ENCODE measurements at places on chromosomes 4 and X. TPM values are rescaled to one million over a fixed set of nuclear protein-coding genes. Genes with fewer than 3 reads are reported as not detected.

MTTP gene
- total RNA-seq = 0.29 TPM

TBC1D8B gene
- total RNA-seq = 12.1 TPM

ANAPC10 gene
- total RNA-seq = 21.0 TPM

OTC gene
- not detected for total RNA-seq

GPR82 gene
- total RNA-seq = not detected

GRCh38 chr4:168605411-168605810, 108.6 kb downstream of the PALLD start:
- H3K27ac ChIP-seq = peak overlapping the region; percentile 82
- H3K36me3 ChIP-seq = no peaks in the 10 kb centered on the region
- peak overlapping the region; percentile 19 for H3K4me3 ChIP-seq
- peak; percentile 91 for DNase-seq
- H3K4me1 ChIP-seq = peaks cover 20% of the 10 kb centered on the region
- no peaks in the 10 kb centered on the region for H3K27me3 ChIP-seq

- H3K27ac ChIP-seq = no peak overlapping the region
- H3K27me3 ChIP-seq = no peaks in the 10 kb centered on the region
- no peaks in the 10 kb centered on the region for H3K4me1 ChIP-seq
- no peak overlapping the region for H3K4me3 ChIP-seq
Measured at GRCh38 chr4:81786766-81787165, 315.1 kb upstream of the RASGEF1B start.

DNA sequence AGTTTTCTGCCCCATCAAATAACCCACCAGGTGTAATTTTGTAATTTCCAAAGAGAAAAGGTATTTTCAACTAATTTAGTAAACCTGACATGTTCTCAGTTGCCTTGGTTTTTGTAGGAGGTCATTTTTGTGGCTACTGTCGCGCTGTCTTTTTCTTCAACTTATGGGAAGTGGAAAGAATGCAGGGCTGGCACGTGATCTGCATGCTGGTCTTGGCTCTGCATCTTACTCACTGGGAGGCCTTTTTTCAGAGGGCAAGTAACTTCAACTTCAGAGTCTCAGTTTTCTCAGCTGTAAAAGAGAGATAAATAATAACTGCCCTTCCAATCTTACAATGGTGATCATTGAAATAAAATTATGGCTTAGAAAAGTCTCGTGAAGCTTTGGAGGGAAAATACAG, 109.9 kb upstream of the SMIM10 start:
- peak; percentile 34 for DNase-seq
- H3K36me3 ChIP-seq = no peaks in the 10 kb centered on the region
- H3K4me3 ChIP-seq = no peak overlapping the region

- H3K4me3 ChIP-seq = no peak overlapping the region
- no peaks in the 10 kb centered on the region for H3K4me1 ChIP-seq
- H3K27ac ChIP-seq = no peak overlapping the region
- no peaks in the 10 kb centered on the region for H3K27me3 ChIP-seq
- H3K36me3 ChIP-seq = no peaks in the 10 kb centered on the region
Measured at GRCh38 chr4:175290401-175290800, 372.2 kb downstream of the ADAM29 start.

DNA sequence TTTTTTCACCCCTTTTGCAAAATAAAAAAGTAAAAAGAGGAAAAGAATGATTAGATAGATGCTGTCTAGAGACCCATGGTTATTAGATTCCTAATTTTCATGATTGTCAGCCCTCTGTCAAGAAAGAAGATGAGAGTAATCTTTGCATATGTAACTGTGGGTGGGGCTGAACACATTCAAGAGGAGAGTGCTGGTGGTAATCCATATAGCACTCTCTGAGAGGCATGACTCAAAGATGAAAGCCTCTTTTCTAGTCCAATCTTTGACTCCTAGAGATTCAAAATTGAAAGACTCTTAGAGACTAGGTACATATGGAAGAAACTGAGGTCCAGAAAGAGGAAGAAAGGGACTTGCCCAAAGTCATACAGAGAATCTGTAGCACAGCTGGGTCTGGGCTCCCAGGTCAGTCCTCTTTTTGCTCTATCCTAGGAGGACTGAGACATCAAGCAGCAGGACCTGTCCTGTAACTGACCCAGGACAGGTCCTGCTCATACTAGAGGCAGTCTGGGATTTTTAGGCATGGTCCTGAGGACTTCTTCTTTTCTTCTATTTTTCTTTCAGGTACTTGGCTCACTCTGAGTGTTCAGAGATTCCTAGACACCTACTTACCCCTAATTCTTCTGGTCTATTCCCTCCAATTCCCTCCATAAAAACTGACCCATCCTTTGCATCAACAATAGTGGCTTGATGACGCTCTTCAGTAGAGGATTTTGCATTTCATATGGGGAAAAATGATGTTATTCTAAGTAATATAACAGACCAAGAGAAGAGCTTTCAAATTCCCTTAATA, 23.8 kb downstream of the VSIG4 start:
- no peak overlapping the region for H3K27ac ChIP-seq
- no peaks in the 10 kb centered on the region for H3K27me3 ChIP-seq
- no peak overlapping the region for H3K4me3 ChIP-seq
- DNase-seq = no peak

DNA sequence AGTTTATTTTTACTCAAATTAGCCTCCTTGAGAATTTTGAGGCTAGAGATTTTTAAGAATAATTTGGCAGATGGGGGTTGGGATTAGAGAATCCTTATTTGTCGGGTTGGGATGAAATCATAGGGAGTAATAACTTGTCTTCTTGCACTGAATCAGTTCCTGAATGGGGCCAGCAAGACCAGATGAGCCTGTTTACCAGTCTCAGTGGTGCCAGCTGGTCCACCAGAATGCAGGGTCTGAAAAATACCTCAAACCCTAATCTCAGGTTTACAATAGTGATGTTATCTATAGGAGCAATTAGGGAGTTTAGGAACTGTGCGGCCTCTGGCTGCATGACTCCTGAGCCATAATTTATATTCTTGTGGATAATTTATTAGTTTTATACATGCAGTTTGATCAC, 705.9 kb upstream of the AGA start:
- no peaks in the 10 kb centered on the region for H3K4me1 ChIP-seq
- no peak overlapping the region for H3K27ac ChIP-seq
- DNase-seq = no peak
- H3K27me3 ChIP-seq = no peaks in the 10 kb centered on the region
- no peak overlapping the region for H3K4me3 ChIP-seq

GRCh38 chr4:40321574-40322275, 13.4 kb upstream of the CHRNA9 start:
- peak overlapping the region; percentile 31 for H3K27ac ChIP-seq
- DNase-seq = peak; percentile 84
- H3K36me3 ChIP-seq = no peaks in the 10 kb centered on the region

DNA sequence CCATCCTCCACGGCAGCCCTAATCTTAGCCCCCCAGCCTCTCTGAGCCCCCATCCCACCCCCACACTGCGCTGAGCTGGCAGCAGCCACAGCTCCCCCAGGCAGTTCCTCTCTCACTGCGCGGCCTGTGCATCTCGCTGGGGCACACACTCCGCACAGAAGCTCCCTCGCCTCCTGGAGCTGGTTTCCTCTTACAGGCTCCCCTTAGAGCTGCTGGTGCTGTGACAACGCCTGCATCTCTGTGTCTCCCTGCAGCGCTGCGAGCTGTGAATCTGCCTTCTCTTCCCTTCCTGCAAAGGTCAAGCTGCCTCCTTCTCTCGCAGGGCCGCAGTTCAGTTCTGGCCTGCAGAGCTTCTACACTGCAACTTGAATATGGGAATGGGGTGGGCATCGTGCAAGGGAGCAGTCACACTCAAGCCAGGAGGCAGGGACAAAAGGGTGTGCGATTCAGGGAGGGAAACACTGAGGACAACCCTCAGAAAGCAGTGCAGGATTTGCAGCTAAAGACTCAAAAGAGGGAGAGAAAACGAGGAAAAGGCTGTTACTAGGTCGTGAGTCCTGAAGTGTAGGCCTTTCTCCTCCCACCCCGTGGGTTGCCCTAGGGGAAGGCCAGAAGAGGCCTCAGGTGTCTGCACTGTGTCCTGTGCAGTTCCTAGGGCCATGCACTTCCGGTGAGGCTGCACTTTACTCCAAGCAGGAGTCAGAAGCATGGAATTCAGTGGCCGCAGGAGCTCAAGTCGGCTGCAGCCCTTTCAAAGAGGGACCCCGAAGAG, 87.0 kb downstream of the BCOR start:
- H3K4me3 ChIP-seq = no peak overlapping the region
- H3K27ac ChIP-seq = no peak overlapping the region
- peaks cover 28% of the 10 kb centered on the region for H3K4me1 ChIP-seq

GRCh38 chrX:73126240-73126639, 46.9 kb upstream of the PABPC1L2A start:
- DNase-seq = no peak
- no peak overlapping the region for H3K4me3 ChIP-seq
- no peaks in the 10 kb centered on the region for H3K4me1 ChIP-seq
- H3K36me3 ChIP-seq = no peaks in the 10 kb centered on the region
- H3K27me3 ChIP-seq = no peaks in the 10 kb centered on the region

GRCh38 chr4:42720533-42720932, 63.6 kb upstream of the ATP8A1 start:
- no peaks in the 10 kb centered on the region for H3K4me1 ChIP-seq
- no peak for DNase-seq
- no peaks in the 10 kb centered on the region for H3K36me3 ChIP-seq
- H3K27ac ChIP-seq = no peak overlapping the region

Measured in astrocyte (in vitro differentiated cells and primary cell).